ENCODE measurements at places on chromosomes 3 and 15.

- DNase-seq, result peak; percentile 54
These were observed 47.6 kb downstream of the RAP2B start for GRCh38 chr3:153209596-153209995.

DNA sequence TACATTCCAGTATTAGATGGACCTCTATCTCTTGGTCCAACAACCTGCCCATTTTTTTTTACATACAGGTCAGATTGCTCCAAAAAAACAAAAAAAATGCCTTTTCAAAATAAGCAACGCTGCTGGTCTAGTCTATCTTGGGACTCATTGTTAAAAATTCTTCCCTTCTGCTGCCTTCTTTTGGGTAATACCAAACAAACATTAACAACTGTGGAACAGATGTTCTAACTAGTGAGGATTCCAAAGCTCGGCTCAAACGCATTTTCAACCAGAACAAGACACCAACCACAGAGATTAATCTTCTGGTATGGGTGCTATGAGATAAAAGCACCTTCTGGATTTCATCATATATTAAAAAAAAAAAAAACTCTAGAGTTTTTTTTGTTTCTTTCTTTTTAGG is 24.7 kb downstream of the ARHGAP31 start:
- DNase-seq, result no peak

GRCh38 chr15:86616771-86617170 is 537.1 kb downstream of the AGBL1 start:
- no peak for DNase-seq

DNA sequence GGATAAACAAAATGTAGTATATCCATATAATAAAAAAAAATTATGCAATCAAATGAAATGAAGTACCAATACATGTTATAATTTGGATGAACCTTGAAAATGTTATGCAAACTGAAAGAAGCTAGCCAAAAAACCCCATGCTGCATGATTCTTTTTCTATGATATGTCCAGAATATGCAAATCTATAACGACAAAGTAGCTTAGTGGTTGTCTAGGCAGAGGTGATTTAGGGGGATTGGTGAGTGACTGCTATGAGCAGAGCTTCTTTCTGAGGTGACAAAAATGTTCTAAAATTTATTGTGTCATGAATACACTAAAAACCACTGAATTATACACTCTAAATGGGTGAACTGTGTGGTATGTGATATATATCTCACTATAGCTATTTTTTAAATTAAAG is 324.6 kb downstream of the CTNNB1 start:
- no peak for DNase-seq

GRCh38 chr3:131794766-131795388 is 239.9 kb downstream of the CPNE4 start:
- peak; percentile 30 for DNase-seq

GRCh38 chr3:23199649-23200048 is 3.5 kb upstream of the UBE2E2 start:
- no peak for DNase-seq

DNA sequence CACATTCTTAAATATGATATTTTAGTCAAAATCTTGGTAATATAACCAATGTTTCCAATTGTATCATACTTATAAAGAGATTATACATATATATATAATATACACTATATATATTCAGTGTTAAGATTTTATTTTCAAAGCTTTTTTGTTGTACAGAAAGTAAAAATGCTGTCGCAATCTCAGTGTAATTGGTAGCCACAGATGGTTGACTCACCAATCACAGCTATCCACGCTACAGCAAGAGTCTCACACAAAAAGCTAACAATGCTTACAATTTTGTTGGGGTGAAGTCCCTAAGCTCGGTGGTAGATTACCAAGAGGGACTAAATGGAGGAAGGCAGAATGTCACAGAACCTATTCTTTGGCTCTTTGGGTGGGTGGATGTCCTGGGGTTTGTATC is 16.9 kb upstream of the CFAP161 start:
- DNase-seq, result no peak

GRCh38 chr3:30933478-30934207 is 39.2 kb upstream of the GADL1 start:
- no peak for DNase-seq
